Amniotic epithelial cell (primary cell): ENCODE measurements at places on chromosomes 6 and 20.

GRCh38 chr6:127841811-127842210 lies 59.0 kb downstream of the THEMIS start:
- no peak for DNase-seq

- no peak for DNase-seq
These were observed 548.8 kb downstream of the COL12A1 start for GRCh38 chr6:74657011-74657410.

GRCh38 chr20:45117581-45117980 lies 2.6 kb upstream of the WFDC5 start:
- no peak for DNase-seq

GRCh38 chr6:31901415-31901952 lies 402 bp downstream of the ZBTB12 start:
- DNase-seq: peak; percentile 44

- peak; percentile 64 for DNase-seq
These were observed 117.1 kb upstream of the PRND start for GRCh38 chr20:4604580-4604979.

DNA sequence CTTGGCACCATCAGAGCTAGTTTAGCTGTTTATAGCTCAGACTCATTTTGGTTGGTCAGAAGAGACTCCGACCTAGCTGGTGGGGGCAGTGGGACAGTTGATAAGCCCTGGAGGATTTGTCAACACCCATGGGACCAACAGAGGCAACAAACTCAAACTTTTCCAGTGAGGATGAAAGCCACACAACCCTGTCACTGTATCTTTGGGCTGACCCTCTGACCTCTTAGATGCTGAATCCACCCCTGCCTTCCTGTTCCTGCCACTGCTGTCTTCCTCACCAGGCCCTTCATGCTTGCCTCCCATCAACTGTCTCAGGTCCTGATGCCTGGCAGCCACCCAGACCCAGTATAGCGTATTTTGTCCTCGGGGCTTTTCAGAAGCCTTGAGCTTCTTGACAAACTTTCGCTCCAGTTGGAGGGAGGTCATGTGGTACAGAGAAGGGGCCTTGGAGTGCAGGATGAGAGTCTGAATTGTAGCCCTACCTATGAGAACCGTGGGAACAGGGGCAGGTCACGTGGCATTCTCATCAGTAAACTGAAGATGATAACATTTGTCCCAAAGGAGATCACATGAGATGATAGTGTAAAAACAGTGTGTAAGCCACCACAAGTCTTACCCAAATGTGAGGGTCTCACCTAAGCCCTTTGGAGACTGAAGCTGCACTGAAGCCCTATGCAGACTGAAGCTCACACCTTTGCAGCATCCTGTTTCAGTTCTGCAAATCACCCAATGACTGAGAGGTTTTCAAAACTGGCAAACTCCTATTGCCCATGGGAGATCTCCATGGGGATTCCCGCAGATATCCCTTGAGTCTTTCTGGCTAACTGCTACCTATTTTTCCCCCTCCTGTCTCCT lies 72.0 kb upstream of the F13A1 start:
- no peak for DNase-seq

GRCh38 chr6:136960781-136961180 lies 38.7 kb downstream of the SLC35D3 start:
- no peak for DNase-seq

DNA sequence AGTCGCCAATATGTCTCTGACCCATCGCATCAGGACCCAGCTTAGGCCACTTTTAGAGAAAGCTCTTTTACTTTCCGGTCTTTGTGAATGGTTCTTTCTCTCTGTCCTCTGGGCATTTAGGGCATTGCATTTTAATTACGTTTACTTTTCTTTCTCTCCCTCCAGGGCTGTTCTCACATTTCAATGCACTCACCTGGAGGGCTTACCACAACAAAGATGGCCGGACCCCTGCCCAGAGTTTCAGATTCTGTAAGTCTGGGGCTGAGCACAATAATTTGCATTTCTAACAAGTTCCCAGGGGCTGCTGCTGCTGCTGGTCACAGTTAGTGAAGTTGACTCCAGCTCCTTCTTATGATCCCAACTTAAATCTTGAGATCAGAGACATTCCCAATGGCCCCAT lies 3.0 kb downstream of the ANKRD66 start:
- no peak for DNase-seq

GRCh38 chr6:118397671-118398465 lies 150.2 kb upstream of the PLN start:
- DNase-seq: no peak

DNA sequence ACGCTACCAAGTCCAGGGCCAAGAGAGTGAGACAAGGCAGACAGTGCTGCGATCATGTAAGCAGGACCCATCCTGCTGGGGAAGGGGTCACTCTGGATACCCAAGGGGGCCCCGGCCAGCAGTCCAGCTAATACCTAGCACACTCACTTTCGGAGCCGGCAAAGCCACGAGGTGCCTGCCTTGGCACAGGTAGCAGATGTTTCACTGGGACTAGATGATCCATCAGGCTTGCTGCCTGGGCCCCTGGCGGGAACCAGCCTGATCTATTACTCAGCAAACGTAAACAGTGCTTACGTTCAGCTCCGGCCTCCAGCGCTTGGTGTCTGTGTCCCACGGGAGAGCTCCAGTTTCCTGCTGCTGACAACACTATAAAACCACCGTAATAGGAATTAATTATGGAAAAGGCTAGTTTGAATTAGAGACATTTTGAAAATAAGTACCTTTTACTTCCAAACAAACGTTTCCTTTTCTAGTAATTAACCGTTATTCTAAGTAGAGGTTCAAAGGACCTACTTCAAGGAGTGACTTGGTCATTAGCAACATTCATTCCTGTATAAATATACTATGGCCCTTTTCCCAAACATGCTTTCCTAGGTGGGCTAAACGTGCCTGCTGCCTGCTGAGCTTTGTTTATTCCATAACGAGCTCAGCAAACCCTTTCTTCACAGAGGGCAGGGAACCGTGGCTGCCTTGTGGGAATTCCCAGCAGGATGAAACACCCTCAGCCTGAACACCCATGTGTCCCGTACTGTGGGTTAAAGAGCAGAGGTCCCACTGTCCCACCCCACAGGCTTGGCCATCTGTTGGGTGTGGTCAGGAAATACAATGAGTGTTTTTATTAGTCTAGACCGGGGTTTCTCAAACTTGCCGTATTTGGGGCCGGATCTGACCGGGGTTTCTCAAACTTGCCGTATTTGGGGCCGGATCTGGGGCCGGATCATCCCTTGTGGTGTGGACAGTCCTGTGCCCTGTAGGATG lies 18.4 kb downstream of the SLC22A23 start:
- DNase-seq: peak; percentile 64

DNA sequence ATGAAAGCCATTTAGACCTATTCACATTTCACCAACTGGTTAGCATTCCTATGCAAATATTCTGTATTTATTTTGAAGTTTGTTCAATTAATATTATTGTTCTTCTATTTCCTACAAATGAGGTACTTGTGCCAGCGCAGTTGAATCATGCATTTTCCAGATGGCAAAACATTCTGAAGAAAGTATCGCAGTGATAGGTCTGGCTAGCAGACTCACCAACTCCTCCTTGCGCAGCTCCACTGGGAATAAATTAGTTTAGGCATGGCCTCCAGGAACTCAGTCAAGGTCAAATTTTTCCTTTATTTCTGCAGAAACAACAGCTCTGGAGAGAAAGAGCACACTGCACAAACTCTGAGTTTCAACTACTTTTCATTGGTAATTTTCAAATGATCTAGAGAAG lies 437.7 kb downstream of the COL12A1 start:
- no peak for DNase-seq

GRCh38 chr20:37276494-37277252 lies 12.8 kb upstream of the MANBAL start:
- peak; percentile 64 for DNase-seq

GRCh38 chr6:110408901-110409300 lies 6.5 kb downstream of the DDO start:
- no peak for DNase-seq

GRCh38 chr6:117776441-117776840 lies 101.2 kb downstream of the NUS1 start:
- peak; percentile 61 for DNase-seq

DNA sequence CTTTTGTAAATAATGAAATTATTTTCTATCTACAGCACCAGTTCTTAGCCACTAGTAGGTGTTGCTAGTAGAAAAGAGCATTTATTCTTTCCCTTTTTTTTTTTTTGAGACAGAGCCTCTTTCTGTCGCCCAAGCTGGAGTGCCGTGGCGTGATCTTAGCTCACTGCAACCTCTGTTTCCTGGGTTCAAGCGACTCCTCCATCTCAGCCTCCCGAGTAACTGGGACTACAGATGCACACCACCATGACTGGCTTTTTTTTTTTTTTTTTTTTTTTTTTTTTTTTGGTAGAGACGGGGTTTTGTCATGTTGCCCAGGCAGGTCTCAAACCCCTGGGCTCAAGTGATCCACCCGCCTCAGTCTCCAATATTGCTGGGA lies 6.7 kb downstream of the PCMT1 start:
- DNase-seq: no peak

GRCh38 chr6:113148566-113148965 lies 708.6 kb upstream of the MARCKS start:
- no peak for DNase-seq

GRCh38 chr6:102114402-102114801 lies 720.9 kb downstream of the GRIK2 start:
- DNase-seq: peak; percentile 30

- no peak for DNase-seq
These were observed 12.2 kb downstream of the FGD2 start for GRCh38 chr6:37017606-37018197.

GRCh38 chr6:1287103-1287591 lies 24.8 kb upstream of the FOXQ1 start:
- DNase-seq: peak; percentile 96

DNA sequence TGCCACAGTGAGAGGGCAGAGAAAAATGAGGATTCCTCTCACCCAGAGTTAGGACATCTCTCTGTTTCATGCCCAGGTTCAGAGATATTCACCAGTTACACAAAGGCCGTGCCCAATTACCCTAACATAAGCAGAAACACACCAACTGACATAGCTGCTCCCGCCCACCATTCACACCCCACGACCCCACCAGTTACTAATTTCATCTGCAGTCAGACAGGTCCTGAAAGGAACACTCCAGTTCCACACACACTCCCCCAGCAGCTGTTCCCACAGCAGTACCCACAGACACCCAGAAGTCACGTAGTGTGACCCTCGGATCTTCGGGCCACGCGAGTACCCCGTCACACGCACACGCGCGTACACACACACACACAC lies 532 bp downstream of the TMEM74B start:
- no peak for DNase-seq

DNA sequence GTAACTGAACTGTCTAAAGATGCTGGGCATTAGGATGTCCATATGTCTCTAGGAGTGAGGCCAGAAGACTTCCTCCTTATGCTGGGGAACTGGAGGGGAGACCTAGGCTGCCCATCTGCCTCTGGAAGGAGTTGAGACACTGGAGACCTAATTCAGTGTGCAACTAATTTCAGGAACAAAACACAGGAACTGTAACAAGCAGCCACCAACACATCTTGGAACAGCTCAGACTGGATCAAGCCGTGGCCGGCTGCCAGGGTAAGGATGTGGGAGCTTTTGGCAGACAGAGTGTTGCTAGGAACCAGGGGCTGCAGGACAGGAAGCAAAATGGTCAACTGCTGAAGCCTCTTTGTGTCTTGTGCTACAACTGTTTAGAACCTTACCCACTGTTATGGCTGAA lies 16.4 kb upstream of the MAS1 start:
- DNase-seq: no peak

- no peak for DNase-seq
These were observed 223.9 kb downstream of the PHF3 start for GRCh38 chr6:63859528-63859927.
